ENCODE measurements at places on chromosomes 5 and 9.

DNA sequence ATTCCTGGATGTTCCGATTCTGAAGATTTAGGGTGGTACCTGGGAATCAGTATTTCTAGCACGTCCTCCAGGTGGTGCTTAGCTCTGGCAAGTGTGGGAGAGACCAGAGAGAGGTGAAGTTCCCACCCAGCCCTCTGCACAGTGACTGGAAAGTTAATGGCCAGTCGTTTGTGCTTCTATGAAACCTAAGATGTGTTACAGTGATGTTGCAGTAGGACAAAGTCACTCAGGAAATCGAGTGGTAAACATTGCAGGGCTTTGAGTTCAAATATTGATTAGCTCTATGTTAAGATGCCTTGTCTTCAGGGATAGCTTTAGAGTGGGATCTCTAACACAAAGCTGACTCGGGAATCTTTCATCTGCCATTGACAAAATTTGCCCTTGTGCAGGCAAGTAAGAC is 55.6 kb downstream of the PIK3R1 start:
- no peak for DNase-seq

DNA sequence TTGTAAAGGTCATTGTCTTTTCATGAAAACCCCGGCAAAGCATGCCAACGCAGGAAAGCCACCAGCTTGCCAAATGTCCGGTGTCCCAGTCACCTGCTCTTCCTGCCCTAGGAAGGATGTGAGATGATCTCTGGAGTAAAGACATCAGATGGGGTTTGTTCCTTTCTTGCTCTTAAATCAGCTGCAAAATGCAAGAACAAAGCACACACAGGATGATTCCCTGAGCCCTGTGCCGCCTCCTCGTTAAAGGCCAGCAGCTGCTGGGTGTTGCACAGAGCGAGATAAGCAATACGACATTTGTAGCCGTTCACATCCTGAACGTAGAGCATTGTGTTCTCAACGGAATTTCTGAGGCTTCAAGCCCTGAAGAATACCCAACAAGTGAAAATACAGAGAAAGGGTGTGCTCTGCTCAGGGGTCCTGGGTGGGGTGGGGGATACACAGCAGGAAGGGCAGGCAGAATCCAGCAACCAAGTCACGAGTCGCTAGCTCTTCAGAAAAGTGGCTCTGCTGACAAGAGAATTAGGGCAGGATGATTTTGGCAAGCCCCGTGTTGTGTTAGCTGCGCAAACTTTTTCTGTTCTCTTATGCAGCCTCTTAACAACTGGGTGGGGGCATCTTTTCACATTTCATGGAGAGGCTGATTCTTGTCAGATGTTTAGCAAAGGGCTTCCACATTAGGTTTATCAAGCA is 229.2 kb upstream of the MAP3K1 start:
- peak; percentile 12 for DNase-seq

- no peak for DNase-seq
Observed at GRCh38 chr5:136434795-136435194, 69.5 kb upstream of the TRPC7 start.

GRCh38 chr5:142012792-142013388 is at the start of gene GNPDA1:
Gene GNPDA1 (minus strand): TSS chr5:142013027. CDS start chr5:142012035, 992 bp downstream.
- DNase-seq = no peak

- no peak for DNase-seq
Observed at GRCh38 chr5:147140558-147140957, 94.3 kb upstream of the STK32A start.

GRCh38 chr5:58666141-58666540 is 83.3 kb downstream of the RAB3C start:
- peak; percentile 23 for DNase-seq

All from NCI-H1105 (cell line).